ENCODE measurements at places on chromosomes 1 and 21.

DNA sequence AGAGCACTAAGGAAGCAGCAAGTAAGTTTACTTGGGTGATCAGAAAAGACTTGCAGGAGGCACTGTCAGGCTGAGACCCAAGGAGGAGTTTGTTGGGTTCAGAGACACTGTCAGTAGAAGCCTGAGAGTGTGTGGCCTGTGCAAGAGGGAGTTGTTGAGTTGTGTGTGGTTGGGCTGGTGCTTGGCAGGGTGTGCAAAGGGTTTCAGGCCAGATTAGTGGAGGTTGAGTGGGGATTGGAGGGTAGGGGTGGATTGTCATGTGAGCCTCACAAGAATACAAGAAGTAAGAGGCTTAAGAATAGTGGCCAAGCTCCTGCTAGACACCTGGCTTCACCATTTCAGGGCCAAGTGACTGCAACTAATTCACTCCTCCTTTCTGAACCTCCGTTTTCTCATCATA, 8.9 kb upstream of the KIF21B start:
- no peak for DNase-seq

GRCh38 chr1:245859493-245860114, 647.5 kb downstream of the SMYD3 start:
- no peak for DNase-seq

DNA sequence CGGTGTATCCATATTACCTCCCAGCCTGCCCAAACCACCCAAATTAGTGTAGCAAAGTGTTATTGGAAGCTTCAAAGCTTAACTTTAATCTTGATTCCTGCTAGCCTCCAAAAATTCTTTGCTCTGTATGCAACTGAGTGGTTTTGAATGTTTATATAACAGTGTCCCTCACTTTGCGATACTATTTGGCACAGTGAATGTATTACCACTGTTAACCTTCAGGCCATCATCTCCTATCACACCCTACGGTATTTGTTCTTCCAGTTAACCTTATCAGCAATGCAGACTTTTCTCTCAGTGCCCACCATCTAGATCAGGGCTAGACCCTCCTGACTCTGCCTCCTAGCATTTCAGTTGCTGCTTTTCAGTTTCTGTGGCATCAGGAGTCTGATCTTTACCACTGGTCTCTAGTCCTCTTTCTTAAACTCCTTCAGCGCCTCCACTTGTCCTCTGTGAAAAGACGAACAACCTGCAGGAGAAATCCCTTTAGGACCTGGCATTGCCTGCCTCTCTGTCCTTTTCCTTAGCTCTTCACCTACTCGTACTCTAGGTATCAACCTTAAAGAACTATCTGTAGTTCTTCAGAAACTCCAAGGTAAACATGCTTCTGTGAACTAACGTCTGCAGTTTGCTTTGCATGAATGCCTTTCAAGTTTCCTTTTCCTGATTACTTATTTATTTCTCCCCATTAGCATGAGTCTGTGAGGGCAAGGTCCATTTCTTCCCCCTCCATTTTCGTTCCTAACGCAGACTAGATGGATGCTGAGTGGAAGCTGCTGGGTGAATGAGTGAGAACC, 71.7 kb downstream of the SNX7 start:
- no peak for DNase-seq

- peak; percentile 34 for DNase-seq
Observed at GRCh38 chr1:55546553-55546952, 331.4 kb upstream of the USP24 start.

GRCh38 chr1:213693864-213694263, 293.9 kb upstream of the PROX1 start:
- DNase-seq = no peak

DNA sequence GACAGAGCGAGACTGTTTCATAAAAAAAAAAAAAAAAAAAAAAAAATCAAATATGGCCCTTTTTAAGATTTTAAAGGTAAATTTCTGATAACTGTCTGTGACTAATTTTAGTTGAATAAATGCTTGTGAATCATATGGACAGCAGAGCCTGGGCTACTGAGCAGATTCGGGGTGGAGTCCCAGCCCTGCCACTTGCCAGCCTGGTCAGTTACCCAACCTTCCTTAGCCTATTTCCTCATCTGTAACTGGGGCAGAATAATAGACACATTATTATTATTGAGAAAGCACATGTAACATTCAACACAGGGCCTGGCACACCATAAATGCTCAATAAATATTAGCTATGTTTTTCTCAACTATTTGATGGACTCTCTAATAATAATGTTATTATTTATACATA, 11.2 kb upstream of the H3-3A start:
- no peak for DNase-seq

DNA sequence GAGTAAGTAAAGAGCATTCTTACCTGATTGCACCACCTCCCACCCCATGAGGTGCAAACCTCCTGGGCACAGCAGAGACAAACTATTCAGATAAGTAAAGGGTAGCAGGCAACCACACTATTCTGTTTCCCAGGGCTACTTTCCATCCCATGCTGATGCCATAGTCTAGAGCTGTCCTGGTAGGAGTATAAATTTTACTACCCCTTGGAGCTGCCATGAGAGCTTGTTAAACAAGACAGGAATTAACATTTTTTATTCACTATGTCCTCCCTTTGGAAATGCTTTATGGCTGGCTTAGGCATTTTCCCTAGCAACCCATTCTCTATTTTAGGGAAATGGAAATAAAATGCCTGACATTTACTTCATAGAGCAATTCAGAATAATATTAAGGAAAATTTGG, 324.6 kb upstream of the USP25 start:
- DNase-seq = no peak

GRCh38 chr1:182304218-182304617, 87.4 kb downstream of the GLUL start:
- DNase-seq = no peak

DNA sequence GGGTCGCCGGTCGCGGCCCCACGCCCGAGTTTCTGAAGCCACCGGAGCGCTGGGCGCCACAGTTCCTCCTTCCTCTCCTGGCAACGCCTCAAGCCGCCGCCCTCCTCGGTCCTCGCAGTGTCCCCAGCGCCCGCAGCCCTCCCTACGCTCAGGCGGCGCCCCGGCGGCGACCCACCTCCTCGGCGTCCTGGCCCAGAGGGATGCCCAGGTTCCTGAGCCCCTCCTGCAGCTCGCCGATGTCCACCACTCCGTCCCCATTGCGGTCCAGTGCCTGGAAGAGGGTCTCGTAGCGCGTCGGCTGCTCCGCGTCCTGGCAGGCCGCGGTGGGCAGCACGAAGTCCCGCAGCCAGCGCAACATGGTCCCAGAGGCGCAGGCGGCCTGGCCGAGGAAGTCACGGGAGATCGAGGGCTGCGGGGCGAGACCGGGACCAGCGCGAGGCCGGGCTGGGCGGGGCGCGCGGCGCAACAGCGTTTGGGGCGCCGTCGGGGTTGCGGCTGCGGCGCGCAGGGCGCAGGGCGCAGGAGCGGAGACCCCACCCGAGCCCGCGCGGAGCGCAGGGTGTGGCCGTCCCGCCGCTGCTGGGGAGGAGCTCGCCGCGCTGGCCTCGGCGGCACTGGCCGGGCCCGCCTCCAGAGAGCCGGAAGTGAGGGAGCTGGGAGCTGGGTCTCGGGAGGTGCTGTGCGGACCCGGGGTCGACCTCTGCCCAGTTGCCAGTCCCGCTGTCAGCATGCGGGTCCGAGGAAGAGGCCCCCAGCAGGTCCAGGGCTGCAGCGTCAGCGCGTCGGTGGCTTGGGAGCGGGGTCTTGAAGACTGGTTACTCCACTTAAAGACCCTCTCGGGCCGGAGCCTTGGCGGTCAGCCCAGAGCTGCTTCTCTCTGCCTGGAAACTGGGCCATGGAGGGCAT, at the start of gene SLC25A24:
TSS of gene SLC25A24 (minus strand) at position 563 of the 906 bp plus-strand sequence. CDS start at position 358, 205 bp downstream.
- DNase-seq = no peak

GRCh38 chr1:227191607-227192006, 126.7 kb downstream of the CDC42BPA start:
- DNase-seq = no peak

DNA sequence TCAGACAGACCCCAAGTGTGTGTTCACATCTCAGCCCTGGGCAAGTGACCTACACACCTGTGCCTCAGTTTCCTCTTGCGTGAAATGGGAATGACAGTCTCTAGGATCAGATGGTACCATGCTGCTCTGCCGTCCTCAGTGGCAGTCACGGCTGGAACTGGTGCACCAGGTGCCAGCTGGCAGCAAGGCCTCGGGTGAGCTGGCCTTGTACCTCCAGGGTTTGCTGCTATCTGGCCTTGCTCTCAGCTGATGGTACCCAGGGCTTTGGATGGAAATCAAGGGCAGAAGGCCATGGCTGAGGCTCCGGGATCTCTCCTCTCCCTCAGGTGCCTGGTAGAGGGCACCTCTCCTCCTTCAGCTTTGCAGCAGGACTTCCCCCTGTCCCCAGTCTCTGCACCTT, 21.3 kb downstream of the TMEM201 start:
- no peak for DNase-seq

DNA sequence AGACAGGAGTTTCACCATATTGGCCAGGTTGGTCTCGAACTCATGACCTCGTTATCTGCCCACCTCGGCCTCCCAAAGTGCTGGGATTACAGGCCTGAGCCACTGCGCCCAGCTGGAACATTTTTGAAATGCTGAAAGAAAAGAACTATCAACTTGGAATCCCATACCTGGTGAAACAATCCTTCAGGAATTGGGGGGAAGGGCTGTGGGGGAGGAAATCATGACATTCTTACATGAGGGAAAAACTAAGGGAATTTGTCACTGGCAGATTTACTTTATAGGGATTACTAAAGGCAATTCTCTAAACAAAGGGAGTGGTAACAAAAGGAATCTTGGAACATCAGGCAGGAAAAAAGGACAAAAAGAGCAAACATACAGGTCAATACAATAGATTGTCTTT, 25.8 kb downstream of the NDUFS5 start:
- DNase-seq = no peak

DNA sequence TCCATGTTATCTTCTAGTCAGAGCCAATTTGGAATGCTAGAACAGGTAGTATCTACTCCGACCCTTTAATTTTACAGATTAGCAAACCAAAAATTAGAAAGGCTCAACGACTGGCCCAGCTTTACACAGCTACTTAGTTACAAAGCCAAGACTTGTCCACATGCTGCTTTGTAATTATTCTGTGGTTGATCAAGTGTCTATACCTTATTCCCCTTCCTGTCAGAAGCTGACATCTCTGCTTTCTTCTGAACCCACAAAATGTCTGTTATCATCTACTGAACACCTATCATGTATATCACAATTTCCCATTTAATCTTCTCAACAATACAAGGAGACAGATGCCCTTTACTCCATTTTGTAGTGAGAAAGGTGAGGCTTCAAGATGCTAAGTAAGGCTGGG, 15.6 kb downstream of the TGFBR3 start:
- DNase-seq = no peak

- DNase-seq = no peak
Observed at GRCh38 chr1:56490619-56491018, 88.7 kb downstream of the PLPP3 start.

DNA sequence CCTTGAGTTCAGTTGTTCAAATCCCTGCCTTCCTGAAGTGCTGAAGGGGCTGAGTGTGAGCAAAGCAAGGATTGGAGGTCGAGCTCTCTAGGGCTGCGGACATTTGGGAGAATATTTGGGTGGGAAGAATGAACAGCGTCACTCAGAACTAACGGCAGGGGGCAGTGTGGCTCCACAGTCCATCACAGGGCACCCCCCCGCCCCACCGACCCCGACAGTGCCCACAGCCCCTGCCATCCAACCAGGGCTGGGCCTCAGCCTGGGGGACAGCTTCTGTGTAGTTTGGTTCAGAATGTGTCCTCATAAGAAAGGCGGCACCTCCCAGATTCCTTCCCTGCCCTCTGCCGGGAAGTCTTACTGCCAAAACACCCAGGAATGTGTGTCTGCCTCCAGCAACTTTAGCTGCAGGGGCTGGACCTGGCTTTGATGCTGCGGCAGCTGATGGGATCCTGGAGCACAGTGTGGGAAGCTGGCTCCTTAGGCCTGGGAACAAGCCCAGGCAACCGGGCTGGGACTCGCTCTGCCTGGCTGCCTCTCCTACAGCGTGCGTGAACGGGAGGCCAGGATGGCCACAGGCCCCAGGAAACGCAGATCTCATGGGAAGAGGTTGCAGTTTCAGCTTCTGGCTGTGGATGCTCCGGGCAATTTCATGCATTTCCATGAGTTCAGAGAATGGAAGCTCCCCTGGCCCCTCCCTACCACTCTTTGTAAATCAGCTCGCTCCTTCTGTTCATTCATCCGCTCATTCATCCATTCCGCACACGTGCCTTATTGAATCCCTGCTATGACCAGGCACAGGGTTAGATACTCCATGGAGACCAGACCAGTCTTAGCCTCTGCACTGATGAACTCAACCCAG, 104.9 kb upstream of the TMPRSS2 start:
- peak; percentile 99 for DNase-seq

DNA sequence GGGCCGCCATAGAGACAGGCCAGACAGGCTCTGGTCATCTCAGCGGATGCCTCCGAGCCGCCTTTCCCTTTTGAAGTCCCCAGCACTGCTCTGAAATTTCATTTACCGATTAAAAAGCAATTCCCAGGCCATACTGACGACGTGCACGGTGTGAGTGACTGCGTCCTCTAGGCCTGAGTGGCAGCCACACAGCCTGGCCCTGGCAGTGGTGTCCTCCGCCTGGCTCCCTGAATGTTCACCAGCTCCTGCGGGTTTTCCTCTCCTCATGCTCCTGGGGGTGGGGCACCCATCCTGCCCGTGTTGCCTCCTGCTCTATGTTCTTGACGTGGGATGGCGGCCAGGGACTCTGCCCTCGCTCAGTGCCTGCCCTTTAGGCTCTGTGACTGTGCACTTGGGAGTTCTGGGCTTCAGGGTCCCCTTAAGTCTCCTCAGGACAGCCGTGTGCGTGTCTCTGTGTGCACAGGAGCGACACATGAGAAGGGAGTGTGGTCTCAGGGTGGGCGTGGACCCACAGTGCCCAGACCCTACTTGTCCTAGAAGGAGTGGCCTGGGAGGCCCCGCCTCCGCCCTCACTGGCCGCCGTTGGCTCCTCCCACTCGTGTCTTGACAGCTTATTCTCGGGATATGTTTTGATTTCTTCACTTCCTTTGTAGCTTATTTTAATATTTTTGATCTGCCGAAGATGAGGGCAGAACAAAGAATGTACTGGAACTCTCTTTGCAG, 3.6 kb downstream of the SKI start:
- DNase-seq = peak; percentile 42

DNA sequence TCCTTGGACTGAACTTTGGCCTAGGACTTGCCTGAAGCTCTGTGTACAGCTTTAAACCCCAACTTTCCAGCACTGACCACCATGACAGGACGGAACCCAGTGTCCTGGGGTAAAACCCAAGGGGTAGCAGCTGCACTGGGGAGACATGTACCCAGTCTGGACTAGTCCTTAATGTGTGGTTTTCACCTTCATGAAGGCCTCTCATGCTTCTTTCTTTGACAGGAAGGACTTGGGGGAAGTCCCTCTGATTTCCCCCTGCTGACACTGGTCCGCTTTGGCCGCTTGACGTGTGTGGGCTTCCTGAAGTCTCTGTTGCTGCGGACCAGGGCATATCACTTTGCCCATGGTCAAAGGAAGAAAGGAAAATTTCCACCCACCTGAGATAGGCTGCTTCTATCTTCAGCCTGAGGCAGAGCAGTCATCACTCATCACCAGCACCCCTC, 66.3 kb upstream of the PRDX6 start:
- no peak for DNase-seq

All from AG09309 (cell line).